Adrenal gland (tissue), 19 donors: ENCODE measurements at places on chromosomes 6 and 20.

GRCh38 chr6:24004659-24005058, 121.4 kb upstream of the NRSN1 start:
- no peak for DNase-seq

DNA sequence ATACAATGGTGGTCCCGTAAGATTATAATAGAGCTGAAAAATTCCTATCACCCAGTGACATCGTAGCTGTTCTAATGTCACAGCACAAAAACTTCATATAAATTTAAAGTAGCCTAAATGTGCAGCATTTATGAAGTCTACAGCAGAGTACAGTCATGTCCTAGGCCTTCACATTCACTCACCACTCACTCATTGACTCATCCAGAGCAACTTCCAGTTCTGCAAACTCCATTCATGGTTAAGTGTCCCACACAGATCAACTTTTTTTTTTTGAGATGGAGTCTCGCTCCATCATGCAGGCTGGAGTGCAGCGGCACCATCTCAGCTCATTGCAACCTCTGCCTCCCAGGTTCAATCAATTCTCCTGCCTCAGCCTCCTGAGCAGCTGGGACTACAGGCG, 20.9 kb upstream of the KCNG1 start:
- no peak for DNase-seq

GRCh38 chr20:47335251-47336128, 21.0 kb downstream of the ZMYND8 start:
- no peak for DNase-seq

DNA sequence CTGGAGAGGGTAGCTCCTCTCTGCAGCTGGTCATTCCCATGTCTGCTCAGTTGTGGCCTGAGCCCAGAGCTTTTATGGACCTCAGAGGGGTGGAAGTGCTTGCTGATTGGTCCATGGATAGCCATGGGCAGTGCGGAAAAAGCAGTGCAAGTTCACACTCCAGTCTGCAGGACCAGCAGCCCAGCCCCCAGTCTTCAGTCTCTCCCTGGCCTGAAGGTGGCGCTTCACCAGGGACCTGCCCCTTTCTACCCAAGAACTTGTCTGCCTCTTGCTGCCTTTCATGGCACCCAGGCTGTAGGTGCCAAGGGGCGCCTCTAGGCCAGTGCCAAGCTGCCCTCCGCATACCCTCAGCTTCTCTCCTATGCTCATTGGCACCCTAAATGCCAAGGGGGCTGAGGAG, 91.0 kb downstream of the TBXT start:
- no peak for DNase-seq

GRCh38 chr20:14711652-14712051, 374.2 kb upstream of the FLRT3 start:
- DNase-seq = no peak

DNA sequence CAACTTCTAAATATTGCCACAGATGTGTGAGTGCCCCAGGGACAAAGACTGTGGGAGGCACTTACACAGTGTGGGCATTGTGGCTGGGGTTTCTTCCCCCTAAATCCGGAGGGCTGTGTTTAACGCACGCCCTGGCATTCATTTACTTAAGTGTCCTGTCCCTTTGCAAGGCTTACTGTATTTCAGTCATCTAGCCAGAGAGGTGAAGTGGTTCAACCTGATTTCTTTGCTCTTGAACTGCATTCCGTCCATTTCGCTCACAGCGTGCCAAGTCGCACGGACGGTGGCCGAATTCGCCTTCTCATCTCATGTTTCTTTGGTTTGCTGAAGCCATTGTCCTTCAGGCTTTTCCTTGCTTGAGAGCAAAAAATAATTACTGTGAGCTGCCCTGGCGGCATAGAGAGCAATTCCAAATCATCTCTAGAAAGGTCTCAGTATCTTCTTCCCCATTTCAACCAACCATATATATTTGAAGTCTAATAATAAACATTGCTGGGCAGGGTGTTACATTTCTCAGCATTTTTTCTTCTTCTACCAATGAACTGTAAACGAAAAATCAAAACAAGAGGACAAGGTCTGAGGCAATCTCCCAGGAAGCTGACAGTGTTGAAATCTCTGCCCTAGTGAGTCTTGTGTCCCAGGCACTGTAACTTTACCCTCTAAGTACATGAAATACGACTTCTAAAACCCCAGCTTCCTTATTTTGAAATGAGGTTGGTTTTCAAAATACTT, 16.9 kb downstream of the SYTL3 start:
- DNase-seq = no peak

- DNase-seq = no peak
Measured at GRCh38 chr6:25617997-25618396, 34.0 kb upstream of the SCGN start.

- no peak for DNase-seq
Measured at GRCh38 chr6:79168695-79168980, 65.8 kb downstream of the HMGN3 start.

- no peak for DNase-seq
Measured at GRCh38 chr20:57169162-57169561, 97.3 kb downstream of the BMP7 start.

DNA sequence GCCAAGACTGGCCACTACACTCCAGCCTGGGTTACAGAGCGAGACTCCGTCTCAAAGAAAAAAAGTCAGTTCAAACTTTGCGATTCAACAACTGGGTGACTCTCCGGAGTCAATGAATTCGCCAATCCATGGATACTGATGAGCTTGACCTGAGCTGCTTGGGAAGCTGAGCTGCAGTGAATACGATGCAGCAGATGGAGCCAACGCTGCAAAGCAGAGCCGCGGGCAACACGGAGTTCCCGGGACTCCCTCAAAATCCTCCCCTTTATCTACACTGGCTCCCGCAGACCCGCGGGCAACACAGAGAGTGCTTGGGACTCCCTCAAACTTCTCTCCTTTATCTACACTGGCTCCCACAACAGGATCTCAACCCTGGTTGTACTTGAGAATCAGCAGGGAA, 62.6 kb upstream of the SALL4 start:
- DNase-seq = no peak

GRCh38 chr6:40425192-40425919, 161.8 kb downstream of the LRFN2 start:
- no peak for DNase-seq

GRCh38 chr20:37282556-37282955, 6.9 kb upstream of the MANBAL start:
- DNase-seq = no peak

DNA sequence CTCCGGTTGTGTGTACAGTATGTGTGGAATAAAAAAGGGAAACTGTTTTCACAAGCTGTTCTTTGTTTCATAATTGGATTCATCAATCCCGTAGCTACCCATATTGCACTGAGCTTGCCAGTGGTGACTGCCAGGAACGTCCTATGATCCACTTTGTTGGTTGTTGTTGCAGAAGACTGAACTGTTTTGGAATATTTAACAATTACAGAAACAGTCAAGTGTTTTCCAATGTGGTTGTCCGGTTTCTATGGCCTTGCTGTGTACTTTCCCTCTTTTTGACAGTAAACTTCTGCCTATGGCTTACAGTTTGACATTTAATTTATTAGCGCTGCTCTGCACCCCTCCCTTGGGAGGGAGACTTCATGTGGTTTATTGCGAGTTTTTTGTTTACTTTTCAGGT, 141.2 kb downstream of the DTNBP1 start:
- DNase-seq = no peak

- peak; percentile 45 for DNase-seq
Measured at GRCh38 chr6:144150710-144151657, 667 bp downstream of the STX11 start.

- DNase-seq = no peak
Measured at GRCh38 chr20:50187403-50188051, 3.1 kb upstream of the CEBPB start.

- no peak for DNase-seq
Measured at GRCh38 chr20:11350126-11351005, 567.3 kb upstream of the BTBD3 start.

- DNase-seq = no peak
Measured at GRCh38 chr6:6681075-6681849, 92.7 kb downstream of the LY86 start.

- no peak for DNase-seq
Measured at GRCh38 chr20:47600967-47601547, 99.4 kb downstream of the NCOA3 start.

DNA sequence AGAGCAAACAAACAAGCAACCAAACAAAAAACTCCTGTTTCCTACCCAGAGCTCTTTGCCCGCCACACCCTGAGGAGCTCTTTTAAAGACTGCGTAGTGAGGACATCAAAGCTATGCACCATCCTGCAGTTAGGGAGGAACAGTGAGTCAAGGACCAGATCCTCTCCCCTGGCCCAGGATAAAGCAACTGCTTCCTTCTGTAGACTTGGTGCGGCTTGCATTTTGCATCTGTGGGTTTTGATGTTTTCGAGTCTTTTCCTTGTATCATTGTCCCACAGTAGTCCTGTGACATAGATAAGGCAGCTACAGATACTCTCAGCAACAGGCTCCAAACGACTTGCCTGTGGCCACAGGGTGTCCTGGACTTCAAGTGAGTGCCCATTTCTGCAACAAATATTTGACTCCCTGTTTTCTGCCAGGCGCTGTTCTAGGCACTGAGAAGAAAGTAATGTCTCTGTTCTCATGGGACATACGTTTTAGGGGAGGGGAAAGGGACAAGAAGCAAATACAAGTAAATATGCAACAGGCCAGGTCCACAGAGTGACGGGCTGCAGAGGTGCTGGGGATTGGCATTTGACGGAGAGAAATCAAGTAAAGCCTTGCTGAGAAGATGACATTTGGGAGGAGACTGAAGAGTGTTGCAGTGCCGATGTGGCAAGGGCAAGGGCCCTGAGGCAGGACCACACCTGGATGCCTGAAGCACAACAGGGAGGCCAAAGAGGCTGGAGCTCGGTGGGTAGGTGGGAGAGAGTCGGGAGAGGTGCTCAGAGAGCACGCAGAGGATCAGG, 35.9 kb upstream of the MAP3K4 start:
- no peak for DNase-seq

GRCh38 chr6:12339022-12339421, 48.9 kb downstream of the EDN1 start:
- DNase-seq = no peak

GRCh38 chr6:140644017-140644416, 1269.6 kb upstream of the CITED2 start:
- DNase-seq = no peak

- no peak for DNase-seq
Measured at GRCh38 chr20:57159193-57159851, 107.1 kb downstream of the BMP7 start.

DNA sequence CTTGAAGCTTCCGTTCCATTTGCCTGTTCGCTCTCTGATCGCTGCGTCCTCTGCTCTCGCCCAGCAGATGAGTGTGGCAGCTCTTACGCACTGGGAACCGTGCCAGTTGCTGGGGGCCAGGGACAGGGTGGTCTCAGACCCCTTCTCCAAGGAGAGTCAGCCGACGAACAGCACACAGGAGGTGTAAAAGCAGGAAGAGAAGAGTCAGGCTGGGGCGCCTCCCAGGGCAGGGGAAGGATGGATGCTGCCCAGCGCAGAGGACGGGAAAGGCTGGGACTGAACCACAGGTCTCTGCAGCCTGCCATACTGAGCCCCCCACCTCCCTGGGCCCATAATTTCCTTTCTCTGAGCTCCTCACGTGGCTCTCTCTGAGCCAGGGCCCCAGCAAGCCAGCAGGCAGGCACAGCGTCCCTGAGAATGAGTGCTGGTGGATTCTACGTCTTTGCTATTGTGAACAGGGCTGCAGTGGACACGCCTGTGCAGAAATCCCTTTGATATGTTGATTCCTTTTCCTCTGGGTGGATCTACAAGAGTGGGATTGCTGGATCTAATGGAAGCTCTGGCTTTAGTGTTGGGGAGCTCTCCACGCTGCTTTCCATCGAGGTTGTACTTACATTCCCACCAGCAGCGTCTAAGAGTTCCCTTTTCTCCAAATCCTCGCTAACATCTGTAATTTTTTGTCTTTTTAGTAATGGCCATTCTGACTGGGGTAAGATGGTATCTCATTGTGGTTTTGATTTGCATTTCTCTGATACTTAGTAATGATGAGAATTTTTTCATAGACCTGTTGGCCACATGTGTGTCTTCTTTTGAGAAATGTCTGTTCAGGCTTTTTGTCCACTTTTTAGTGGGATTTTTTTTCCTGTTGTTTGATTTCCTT, 104.1 kb downstream of the PSMB1 start:
- no peak for DNase-seq

DNA sequence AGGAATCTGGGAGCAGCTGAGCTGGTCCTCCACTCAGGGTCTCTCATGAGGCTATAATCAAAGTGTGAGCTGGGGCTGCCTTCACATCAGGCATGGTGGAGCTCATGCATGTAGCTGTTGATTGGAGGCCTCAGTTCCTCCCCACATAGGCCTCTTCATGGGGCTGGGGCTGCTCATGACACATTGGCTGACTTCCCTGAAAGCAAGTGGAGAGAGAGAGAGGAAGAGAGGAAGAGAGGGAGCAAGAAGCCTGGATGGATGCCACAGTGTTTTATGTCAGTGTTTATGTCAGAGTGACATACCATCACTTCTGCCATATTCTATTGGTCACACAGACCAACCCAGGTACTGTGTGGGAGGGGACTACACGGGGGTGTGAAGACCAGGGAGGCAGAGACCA, 43.8 kb downstream of the EYA2 start:
- DNase-seq = no peak

- DNase-seq = no peak
Measured at GRCh38 chr20:25070821-25071473, 11.0 kb downstream of the VSX1 start.

DNA sequence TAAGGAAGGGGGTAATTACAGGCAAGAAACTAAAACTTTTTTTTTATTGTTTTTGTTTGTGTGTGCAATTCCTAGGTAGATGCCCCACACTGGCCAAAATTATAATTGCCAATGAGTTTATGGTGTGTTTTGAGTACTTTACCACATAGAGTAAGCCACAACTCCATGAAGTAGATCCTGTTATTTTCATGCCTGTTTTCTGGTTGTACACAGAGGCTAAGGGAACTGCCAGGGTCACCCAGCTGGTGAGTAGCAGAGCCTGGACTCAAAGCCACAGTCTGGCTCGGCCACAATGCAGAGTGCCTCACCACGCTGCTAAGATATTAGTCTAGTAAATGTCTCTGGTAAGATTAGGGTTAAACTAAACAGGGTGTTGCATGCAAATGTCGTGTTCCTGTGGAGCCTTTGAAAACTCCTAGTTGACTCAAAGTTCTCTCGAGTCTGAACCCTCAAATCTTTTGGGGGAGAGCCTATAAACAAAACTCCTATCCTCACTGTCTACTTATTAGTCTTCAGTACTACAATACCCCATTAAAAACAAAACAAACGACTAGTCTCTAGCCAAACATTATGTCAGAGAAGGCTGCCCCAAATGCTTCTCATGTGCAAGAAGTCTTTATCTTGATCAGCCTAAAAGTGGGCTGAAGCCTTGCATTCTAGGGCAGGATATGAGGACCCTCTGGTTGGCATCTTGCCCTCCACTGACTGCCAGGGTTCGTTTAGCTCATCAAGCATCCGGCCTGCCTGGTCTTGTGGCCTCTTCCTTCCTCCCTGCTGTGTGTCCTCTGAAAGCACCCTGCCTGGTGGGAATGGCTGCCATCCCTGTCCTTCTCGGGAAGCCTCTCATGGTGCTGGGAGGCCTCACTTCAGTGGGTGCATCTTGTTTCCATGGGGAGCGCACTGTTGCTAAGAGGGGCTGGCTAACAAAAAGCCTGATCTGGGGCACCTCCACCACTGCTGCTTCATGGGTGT, 4.2 kb downstream of the DUSP22 start:
- no peak for DNase-seq

GRCh38 chr20:24469116-24469893, at the start of gene SYNDIG1:
SYNDIG1 (plus strand) TSS chr20:24469629; CDS start chr20:24543098, 73,469 bp downstream.
- DNase-seq = no peak
